ENCODE measurements at places on chromosomes 7 and 10.
A peak's percentile ranks its signal among the peaks of the same experiment; 100 is the strongest.

DNA sequence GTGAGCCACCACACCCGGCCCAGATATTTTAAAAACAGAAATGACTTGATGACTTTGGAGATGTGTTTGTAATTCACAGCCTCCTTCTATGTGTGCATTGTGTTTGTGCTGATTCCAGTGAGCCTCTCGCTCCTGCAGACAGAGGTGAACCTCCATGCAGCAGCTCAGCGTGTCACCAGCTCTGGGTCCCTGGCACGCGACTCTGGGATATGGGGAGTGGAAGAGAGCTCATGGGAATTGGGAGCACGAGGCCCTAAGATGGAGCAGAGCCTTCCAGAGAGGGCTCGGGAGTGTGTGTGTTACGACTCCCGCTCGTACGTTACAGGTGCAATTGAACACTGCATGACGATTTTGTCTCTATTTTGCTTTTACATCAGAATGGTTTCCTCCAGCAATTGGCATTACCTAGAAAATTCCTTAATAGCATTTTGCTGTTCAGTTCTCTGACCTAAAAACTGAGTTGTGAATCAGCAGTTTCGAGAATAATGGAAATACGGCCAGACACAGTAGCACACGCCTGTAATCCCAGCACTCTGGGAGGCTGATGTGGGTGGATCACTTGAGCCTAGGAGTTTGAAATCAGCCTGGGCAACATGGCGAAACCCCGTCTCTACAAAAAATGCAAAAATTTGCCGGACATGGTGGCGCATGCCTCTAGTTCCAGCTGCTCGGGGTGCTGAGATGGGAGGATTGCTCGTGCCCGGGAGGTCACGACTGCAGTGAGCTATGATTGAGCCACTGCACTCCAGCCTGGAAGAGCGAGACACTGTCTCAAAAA lies 204.6 kb downstream of the CUX1 start:
- no peak for DNase-seq

DNA sequence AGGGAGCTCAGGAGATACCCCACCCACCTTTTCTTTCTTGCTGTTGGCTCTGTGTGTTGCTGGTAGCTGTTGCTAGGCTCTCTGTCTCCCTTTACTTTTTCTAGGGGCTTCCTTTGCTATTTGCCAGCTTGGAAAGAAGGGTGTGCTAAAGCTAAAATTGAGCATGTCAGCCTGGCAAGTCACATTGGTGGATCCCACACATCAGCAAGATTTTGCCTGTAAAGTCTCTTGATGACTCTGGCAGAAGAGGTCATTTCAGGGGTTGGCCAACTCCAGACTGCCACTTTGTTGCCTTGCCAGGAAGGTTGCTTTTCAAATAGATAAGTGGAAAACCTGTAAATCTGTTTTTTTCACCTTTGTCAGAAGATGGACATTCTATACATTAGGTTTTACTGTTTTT lies 9.9 kb downstream of the CCNY start:
- no peak for DNase-seq

- DNase-seq: no peak
These were observed 61.0 kb upstream of the SFMBT2 start for GRCh38 chr10:7471720-7472367.

DNA sequence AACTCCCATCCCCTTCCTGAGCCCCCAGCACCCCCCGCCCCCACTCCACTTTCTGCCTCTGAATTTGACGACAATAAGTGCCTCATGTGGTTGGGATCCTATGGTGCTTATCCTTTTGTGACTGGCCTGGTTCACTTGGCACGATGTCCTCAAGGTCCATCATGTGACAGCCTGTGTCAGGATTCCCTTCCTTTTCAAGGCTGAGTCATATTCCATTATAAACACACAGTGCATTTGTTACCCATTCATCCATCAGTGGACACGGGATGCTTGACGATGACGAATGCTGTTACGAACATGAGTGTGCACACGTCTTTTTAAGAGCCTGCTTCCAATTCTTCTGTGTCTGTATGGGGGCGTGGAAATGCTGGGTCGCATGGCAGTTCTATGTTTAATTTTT lies 26.7 kb downstream of the SHH start:
- peak; percentile 58 for DNase-seq

DNA sequence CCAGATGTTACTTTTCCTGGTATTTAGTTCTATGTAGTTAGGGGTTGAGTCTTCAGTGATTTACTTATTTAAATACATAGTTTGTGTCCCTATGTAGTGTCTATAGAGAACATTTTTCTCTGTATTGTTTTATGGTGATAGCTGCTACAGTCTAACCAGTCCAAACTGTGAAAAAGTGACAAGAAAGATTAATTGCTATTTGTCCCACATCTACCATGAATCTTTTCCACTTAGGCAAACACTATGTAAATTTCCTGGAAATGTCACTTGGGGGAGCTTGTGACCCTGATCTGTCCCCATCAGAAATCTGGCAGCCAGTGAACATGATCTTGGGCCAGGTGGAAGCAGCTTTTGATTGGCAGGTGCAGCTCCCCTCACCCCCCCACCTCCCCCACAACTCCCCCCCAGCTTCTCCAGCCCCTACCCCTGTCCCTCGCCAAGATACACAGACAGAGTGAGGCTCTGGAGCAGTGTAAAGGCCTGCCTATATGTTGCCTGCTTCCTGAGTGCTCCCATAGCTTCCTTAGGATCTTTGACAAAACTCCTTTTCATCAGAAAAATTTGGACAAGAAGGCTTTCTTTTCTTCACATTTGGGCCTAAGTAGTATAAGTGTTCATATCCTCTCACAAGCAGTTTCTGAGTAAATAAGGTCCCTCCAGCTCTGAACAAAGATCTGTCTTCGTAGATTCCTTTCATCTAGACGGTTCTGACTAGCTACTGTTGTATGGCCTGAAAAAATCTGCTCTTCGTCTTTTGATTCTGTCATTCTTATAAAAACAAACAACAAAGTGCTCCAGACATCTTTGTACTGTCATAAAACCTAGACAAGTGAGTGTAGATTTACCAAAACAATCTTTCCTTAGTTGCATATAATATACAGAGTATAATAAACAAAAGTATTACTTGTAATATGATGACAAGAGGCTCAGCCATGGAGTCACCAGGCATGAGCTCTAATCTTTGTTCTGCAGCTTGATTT lies 31.5 kb upstream of the SLC13A1 start:
- no peak for DNase-seq

DNA sequence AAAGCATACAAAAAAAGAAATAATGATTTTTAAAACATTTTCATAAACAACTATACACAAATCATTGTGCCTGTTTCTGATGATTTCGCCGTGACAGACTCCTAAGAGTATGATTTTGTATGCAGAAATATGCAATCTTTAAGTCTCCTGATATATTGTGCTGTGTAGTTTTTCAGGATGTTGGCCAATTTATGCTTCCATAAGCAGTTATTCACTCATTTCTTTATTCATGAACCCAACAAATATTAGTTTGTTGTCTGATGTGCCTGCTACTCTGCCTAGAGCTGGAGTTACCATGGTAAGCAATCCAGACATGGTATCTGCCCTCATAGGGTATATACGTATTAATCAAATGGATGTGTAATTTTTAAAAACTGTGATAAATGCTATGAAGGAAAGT lies 40.4 kb downstream of the PRR15 start:
- no peak for DNase-seq

- no peak for DNase-seq
These were observed 85.4 kb upstream of the AFAP1L2 start for GRCh38 chr10:114489521-114490310.

DNA sequence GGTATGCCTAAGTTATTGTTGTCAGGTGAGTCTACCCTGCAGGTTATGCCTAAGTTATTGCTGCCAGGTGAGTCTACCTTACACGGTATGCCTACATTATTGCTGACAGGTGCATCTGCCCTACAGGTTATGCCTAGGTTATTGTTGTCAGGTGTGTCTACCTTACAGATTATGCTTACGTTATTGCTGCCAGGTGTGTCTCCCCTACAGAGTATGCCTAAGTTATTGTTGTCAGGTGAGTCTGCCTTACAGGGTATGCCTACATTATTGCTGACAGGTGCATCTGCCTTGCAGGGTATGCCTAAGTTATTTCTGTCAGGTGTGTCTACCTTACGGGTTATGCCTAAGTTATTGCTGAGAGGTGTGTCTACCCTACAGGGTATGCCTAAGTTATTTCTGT lies 64.2 kb downstream of the AKR1C4 start:
- no peak for DNase-seq

DNA sequence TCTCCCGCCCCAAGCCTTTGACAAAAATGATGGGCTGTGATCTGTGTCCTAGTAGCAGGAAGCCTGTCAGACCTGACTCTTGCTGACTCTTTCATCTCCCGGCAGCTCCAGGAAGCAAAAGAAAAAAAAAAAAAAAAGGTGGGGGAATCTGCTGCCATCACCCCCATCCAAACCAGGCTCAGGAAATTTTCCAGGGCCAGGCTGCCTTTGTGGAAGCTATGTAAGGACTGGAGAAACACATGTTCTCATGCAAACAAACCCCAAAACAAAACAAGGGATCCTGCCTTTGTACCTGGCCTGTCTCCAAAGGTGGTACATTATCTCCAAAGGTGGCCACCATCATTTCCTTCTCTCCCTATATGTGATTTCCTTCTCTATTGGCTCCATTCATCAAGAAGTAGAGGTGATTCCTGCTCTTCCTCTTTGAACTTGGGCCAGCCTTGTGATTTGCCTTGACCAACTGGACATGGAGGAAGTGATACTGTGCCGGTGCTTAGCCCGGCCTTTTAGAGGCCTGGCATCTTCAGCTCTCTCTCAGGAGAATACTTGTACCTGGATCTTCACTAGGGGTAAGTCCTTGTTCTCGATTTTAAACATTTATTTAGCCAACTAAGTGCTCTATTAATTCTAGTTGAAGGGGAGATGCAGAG lies 192.2 kb upstream of the SVIL start:
- no peak for DNase-seq
